Naive thymus-derived CD8-positive, alpha-beta T cell (primary cell): ENCODE measurements at places on chromosomes 13 and 19. TPM values are rescaled to one million over a fixed set of nuclear protein-coding genes. Genes with fewer than 3 reads are reported as not detected.
A peak's percentile ranks its signal among the peaks of the same experiment; 100 is the strongest.

The ZNF283 gene
- total RNA-seq, result 25.8 TPM

The UBXN6 gene
- 75.2 TPM for total RNA-seq

The RASAL3 gene
- total RNA-seq, result 218 TPM

The COL5A3 gene
- total RNA-seq, result not detected

The HPN gene
- total RNA-seq, result 0.16 TPM

The ZIC2 gene
- not detected for total RNA-seq

The WDR88 gene
- 0.60 TPM for total RNA-seq

The CBY2 gene
- not detected for total RNA-seq

The RUBCNL gene
- total RNA-seq, result 9.7 TPM

GRCh38 chr13:104944176-104944575, 1591.3 kb downstream of the EFNB2 start:
- no peak for DNase-seq
- H3K27ac ChIP-seq, result no peak overlapping the region
- H3K36me3 ChIP-seq, result no peaks in the 10 kb centered on the region
- H3K4me1 ChIP-seq, result no peaks in the 10 kb centered on the region
- H3K4me3 ChIP-seq, result no peak overlapping the region
- no peaks in the 10 kb centered on the region for H3K27me3 ChIP-seq

- H3K27me3 ChIP-seq, result no peaks in the 10 kb centered on the region
- H3K27ac ChIP-seq, result no peak overlapping the region
- no peak overlapping the region for H3K4me3 ChIP-seq
These were observed 202.9 kb downstream of the SUCLA2 start for GRCh38 chr13:47798194-47798593.

DNA sequence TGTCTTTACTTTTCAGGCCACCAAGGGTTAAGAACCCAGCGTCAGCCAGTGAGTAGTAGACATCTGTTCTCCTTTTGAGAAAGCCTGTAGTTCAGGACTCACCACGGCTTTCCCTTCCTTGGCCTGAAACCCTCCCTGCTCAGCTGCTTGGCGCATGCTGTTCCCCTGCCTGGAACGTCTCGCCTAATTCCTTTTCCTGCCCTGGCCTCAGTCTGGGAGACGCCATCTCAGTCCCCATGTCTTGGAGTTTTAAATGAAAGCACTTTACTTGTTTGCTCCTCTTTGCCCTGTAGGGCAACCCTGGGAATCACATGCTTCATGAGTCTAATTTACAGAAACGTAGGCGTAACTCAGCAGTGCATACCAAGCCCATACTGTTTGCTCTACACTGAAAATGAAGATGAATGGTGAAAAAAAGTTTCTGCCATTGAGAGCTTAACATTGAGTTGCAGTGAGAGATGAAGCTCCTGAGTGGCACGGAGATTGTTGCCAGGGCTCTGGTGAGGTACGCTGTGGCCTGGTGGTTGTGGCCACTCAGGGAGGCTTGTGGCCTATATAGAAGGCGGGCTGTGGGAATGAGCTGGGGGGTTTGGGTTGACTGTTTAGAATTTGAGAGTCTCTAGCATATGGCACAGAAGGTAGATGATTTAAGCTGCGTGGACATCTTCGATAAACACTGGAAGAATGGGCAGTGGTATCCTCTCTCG, 52.8 kb downstream of the GATAD2A start:
- H3K36me3 ChIP-seq, result peaks cover 6% of the 10 kb centered on the region
- H3K27ac ChIP-seq, result peak overlapping the region; percentile 96
- peak overlapping the region; percentile 91 for H3K4me3 ChIP-seq
- H3K27me3 ChIP-seq, result no peaks in the 10 kb centered on the region
- H3K4me1 ChIP-seq, result peaks cover 81% of the 10 kb centered on the region

GRCh38 chr19:48403606-48404005, 10.1 kb downstream of the GRIN2D start:
- no peak overlapping the region for H3K27ac ChIP-seq
- H3K27me3 ChIP-seq, result peaks cover 11% of the 10 kb centered on the region
- peak; percentile 49 for DNase-seq
- peaks cover 24% of the 10 kb centered on the region for H3K4me1 ChIP-seq

DNA sequence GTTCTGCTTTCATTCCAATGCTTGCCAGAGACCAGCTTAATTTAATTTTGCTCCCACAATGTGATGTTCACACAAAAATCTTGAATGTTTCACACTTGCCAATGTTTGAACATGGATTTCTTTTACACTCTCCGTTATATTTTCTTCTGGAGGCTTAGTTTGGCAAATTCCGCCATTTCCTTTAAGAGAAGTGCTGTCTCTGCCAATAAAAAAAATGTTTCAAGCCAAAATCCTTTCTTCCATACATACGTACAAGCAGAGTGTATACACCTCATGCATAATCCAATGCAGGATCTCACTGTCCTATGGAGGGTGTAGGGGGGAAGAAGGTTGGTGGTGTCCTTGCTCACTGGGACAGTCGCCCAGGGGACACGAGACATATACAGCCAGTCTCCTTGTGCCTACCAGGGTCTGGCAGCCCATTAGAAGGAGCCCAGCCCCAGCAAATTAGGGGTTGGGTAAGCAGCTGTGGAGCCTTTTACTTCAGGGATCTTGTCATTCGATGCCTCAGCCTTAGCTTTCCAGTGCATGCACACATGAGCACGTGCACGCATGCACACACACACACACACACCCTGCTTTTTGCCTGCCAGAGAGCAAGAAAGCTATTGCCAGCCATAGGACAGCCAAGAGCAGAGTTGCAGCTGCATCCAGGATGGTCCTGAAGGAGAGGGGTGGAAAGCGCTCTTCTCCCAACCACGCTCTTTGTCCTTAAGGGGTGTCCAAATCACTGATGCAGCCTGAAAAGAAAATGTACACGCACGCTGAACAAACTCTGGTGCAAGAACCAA, 208.3 kb downstream of the FOXO1 start:
- H3K27ac ChIP-seq, result no peak overlapping the region
- H3K4me1 ChIP-seq, result peaks cover 4% of the 10 kb centered on the region
- no peak overlapping the region for H3K4me3 ChIP-seq
- no peaks in the 10 kb centered on the region for H3K27me3 ChIP-seq
- DNase-seq, result no peak

DNA sequence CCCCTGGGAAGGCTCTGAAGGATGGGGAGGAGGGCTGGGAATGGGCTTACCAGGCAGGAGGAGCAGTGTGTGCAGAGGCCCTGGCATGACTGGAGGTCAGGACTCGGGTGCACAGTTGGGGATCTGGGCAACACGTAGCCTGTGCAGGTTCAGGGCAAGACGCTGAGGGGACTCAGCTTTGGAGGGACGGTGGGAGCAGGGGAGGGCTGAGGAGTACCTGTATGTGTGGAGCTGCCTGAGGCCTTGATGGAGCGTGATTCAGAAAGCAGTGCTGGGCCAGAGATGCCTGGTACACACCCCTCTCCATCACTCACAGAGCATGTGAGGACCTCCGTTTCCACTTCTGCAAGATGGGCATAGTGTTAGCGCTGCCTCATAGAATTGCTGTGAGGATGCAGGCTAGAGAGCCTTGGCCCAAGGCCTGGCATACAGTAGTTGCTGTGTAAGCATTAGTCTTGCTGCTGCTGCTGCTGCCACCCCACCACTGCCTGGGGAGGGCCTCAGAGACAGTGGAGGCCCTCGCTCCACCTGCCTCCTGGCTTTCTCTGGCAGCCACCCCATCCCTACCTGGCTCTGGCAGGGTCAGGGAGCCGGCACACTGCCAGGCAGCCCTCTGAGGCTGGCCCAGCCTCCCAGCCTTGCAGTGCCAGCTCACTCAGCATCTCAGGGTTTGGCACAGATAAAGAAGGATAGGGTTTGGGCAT, 2.4 kb downstream of the PAK4 start:
- H3K36me3 ChIP-seq, result peaks cover 5% of the 10 kb centered on the region
- peak overlapping the region; percentile 96 for H3K27ac ChIP-seq
- H3K4me1 ChIP-seq, result peaks cover 69% of the 10 kb centered on the region

DNA sequence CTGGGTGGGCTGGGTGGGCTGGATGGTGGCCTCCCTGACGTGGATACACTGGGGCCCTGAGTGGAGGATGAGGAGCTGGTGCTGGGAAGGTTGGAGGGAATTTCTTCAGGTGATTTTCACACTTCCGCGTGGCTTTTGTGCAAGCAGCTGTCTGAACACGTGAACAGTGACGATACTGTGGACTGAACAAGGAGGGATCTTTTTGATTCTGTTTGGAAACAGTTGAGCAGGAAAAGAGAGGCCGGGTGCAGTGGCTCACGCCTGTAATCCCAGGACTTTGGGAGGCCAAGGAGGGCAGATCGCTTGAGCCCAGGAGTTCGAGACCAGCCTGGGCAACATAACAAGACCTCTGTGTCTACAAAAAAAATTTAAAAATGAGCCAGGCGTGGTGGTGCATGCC, 9.1 kb upstream of the GTF2F1 start:
- no peak overlapping the region for H3K4me3 ChIP-seq
- DNase-seq, result no peak
- H3K4me1 ChIP-seq, result no peaks in the 10 kb centered on the region
- no peaks in the 10 kb centered on the region for H3K27me3 ChIP-seq
- H3K27ac ChIP-seq, result no peak overlapping the region

DNA sequence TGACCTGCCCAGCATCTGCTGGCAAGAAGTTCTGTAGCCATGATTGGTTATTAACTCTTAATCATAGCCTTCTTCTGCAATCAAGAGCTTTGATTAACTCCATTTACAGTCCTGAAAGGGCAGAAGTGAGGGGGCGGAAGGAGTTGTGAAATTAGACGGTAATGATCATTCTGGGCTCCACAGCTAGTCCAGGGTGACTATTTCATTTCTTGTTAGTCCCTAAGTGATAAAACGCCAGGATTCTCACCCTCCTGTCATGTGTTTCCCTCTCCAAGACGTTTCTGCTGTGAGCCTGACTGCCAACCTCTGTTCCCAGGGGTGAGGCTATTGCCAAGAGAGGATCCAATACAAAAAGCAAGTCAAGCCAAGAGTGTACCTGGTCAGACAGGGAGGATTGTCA, 155.9 kb upstream of the IPO5 start:
- no peak overlapping the region for H3K27ac ChIP-seq
- H3K27me3 ChIP-seq, result peaks cover 32% of the 10 kb centered on the region
- H3K4me3 ChIP-seq, result no peak overlapping the region
- no peak for DNase-seq
- no peaks in the 10 kb centered on the region for H3K4me1 ChIP-seq

DNA sequence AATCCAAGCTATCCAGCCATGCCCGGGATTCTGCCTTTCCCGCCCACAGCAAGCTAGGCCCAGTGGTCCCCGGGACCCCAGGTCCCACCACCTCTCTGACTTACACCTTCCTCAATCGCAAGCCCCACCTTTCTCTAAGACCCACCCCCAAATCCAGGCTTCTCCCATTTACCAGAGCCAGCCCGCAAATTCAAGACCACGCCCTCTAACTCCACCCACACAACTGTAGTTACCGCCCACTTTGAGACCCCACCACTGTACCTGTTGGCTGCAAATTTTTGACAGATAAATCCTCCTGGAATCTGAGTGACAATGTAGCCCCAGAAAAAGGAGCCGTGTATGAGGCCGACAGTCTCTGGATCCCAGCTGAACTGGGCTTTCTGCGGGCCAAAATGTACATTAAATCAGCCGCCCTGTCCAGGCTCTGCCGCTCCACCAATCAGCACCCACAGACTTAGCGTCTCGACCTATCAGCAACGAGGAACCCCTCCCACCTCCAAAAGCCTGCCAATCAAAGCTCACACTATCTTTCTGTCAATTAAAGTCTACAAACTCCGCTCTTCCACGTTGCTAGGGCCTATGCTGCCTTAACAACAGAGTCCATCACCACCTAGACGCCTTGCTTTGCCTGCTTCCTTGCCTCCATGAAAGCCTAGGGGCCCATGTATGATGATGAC, 6.3 kb downstream of the SLC17A7 start:
- peaks cover 28% of the 10 kb centered on the region for H3K4me1 ChIP-seq
- H3K36me3 ChIP-seq, result peaks cover 2% of the 10 kb centered on the region
- peaks cover 92% of the 10 kb centered on the region for H3K27me3 ChIP-seq
- peak overlapping the region; percentile 1 for H3K4me3 ChIP-seq
- no peak for DNase-seq
- no peak overlapping the region for H3K27ac ChIP-seq

- H3K4me1 ChIP-seq, result peaks cover 33% of the 10 kb centered on the region
- H3K27me3 ChIP-seq, result no peaks in the 10 kb centered on the region
- H3K4me3 ChIP-seq, result peak overlapping the region; percentile 81
- peak overlapping the region; percentile 71 for H3K27ac ChIP-seq
- DNase-seq, result no peak
These were observed 5.4 kb downstream of the ZC3H4 start for GRCh38 chr19:47107953-47108746.

GRCh38 chr13:64186071-64186470, 2770.4 kb upstream of the PCDH20 start:
- H3K27me3 ChIP-seq, result no peaks in the 10 kb centered on the region
- H3K27ac ChIP-seq, result no peak overlapping the region
- no peaks in the 10 kb centered on the region for H3K4me1 ChIP-seq
- no peak for DNase-seq
- H3K4me3 ChIP-seq, result no peak overlapping the region

GRCh38 chr13:38980750-38981078, 9.9 kb downstream of the STOML3 start:
- H3K27ac ChIP-seq, result no peak overlapping the region
- no peak for DNase-seq
- no peaks in the 10 kb centered on the region for H3K4me1 ChIP-seq
- H3K27me3 ChIP-seq, result peaks cover 24% of the 10 kb centered on the region

GRCh38 chr19:10228920-10229319, 2.2 kb downstream of the S1PR2 start:
- H3K36me3 ChIP-seq, result no peaks in the 10 kb centered on the region
- H3K27me3 ChIP-seq, result no peaks in the 10 kb centered on the region
- H3K4me3 ChIP-seq, result peak overlapping the region; percentile 62
- no peak for DNase-seq
- H3K4me1 ChIP-seq, result peaks cover 12% of the 10 kb centered on the region
